Stimulated activated CD8-positive, alpha-beta memory T cell treated with anti-CD3 and anti-CD28 coated beads, Interleukin-2, amount 100 ng/mL, for 48 hours (primary cell): ENCODE measurements at places on chromosomes 4 and X.

DNA sequence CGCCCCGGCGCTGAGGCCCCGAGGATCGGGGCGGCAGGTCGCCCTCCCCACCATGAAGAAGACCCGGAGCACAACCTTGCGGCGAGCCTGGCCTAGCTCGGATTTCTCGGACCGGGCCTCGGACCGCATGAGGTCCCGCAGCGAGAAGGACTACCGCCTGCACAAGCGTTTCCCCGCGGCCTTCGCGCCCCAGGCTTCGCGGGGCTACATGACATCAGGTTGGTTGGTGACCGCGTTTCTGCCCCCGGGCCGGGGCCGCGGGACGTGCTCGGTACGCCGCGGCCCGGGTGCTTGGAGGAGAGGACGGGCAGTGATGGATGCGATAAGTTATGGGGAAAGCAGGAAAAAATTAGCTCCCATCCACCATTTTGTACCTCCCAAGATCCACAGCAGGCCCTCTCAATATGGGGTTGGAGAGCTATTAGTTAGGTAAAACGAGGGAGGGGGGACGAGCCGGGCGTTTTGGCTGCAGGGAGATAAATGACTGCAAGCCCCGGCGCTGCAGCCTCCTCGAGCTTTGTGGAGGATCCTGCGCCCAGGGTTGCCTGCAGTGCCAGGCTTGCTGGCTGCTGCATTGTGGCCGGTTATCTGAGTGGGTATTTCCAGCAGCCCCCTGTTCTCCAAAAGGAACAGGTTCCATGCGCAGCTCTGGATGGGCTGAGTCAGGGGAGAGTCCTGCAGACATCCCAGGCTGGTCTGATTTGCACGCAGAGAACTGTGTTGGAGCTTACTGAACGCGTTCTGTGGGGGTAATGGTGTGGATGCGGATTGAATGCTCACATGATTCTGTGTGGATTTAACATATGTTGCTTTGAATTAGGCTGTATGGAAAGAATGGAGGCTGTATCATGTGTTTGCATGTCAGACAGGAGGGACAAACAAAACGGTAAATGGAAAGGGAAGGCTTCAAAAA, 1.9 kb downstream of the STOX2 start:
- DNase-seq = no peak

GRCh38 chrX:101220662-101221260, 1.2 kb downstream of the DRP2 start:
- no peak for DNase-seq

DNA sequence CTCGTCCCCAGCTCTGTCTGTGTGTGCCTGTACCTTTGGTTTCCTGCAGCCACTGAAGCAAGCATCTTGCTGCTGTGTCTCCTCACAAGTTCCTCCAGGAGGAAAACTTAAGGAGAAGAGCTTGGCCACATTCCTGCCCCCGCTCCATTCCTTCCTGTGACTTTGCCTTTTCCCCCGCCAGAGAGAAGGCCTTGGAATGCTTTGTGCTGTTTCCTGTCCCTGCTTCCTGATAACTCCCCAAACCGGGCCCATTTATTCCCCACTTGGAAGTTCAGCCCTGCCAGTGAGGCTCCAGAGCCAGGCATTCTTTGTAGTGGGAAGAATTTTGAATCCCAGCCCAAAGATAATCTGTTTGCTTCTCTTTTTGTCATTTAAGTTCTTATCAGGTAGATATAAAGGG, 33.1 kb downstream of the SMIM10L2A start:
- DNase-seq = no peak

DNA sequence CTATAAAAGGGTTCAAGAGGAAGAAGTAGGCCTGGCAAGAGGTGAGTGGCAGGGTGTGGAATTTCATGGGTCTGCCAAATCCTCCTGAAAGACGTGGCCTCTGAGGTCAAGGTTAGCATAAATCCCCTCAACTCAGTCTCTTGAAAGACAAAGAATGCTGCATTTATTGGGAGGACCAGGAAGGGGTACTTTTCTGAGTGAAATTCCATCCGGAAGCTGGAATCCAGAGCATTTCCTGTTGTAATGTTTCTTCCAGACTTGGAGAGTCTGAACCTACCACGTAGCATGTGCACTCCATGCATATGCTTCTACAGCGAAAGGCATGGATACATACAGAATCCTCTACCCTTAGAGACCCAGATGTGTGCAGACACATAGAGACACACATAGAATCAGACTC, 13.4 kb upstream of the FGD1 start:
- no peak for DNase-seq

DNA sequence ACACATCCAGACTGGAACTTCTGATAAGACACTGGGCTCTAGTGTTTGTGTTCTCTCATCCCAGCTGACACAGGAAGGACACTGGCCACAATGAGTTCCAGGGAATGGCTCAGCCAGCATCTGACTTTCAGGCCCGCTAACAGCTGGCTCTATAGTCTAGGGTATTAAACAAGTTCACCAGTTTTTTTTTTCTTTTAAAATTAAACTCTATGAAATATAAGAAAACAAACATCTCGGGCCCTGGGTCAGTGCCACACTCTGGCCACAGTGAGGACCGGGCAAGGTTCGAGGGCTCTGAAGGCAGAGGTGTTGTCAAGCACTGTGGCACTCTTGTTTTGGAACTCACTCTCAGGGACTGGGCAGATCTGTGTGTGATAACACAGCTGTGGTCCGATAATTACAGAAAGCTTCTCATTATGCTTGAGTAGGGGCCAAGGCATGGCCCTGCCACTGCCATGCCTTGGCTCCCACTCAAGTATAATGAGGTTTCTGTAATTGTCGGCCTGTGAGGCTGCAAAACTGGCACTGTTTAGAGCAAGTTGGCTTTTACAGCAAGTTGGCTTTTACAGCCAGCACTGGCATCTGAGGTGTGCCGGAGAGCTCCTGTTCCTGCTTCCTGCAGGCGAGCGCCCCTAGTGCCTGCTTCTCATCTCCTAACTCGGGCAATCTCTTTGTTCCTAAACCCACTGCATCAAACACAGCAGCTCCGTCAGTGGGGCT, 62.8 kb downstream of the PPP1R2C start:
- DNase-seq = no peak
